Psoas muscle (tissue), 8 donors: ENCODE measurements at places on chromosomes 1 and 21. TPM values are rescaled to one million over a fixed set of nuclear protein-coding genes. Genes with fewer than 3 reads are reported as not detected.

SIK1 gene
- total RNA-seq, result 10.8 TPM

PRPF38A gene
- total RNA-seq, result 19.3 TPM

NUP210L gene
- 0.05 TPM for total RNA-seq

GRCh38 chr1:162276493-162276892 is 100.2 kb downstream of the SPATA46 start:
- H3K27me3 ChIP-seq, result no peaks in the 10 kb centered on the region
- H3K36me3 ChIP-seq, result no peaks in the 10 kb centered on the region
- no peak overlapping the region for H3K27ac ChIP-seq
- DNase-seq, result no peak
- H3K4me1 ChIP-seq, result no peaks in the 10 kb centered on the region

DNA sequence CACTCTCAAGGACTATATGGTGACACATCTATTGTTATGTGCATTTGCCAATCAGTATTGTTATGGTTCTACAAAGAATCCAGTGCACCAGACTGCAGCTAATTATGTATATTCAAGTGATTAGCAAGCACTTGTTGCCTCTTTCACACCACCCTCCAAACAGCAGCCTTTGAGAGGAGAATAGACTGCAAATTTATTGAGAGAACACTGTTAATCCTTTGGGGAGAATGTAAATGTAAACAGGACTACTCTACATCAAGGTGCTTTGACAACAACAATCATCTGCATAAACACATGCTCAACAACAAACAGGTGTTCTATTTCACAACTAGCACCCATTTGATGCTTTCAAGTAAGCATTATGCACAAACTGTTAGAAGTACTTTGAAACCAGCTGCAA is 117.4 kb downstream of the AKT3 start:
- H3K4me1 ChIP-seq, result peaks cover 9% of the 10 kb centered on the region
- no peaks in the 10 kb centered on the region for H3K27me3 ChIP-seq
- H3K27ac ChIP-seq, result no peak overlapping the region
- no peak for DNase-seq
- H3K4me3 ChIP-seq, result no peak overlapping the region
- H3K36me3 ChIP-seq, result no peaks in the 10 kb centered on the region

- H3K4me3 ChIP-seq, result peak overlapping the region; percentile 94
- H3K27ac ChIP-seq, result peak overlapping the region; percentile 97
- peak; percentile 77 for DNase-seq
- no peaks in the 10 kb centered on the region for H3K27me3 ChIP-seq
These were observed 1.3 kb downstream of the SLC41A1 start for GRCh38 chr1:205811660-205812059.

- H3K4me3 ChIP-seq, result no peak overlapping the region
- no peak for DNase-seq
- H3K36me3 ChIP-seq, result no peaks in the 10 kb centered on the region
- H3K4me1 ChIP-seq, result peaks cover 9% of the 10 kb centered on the region
- H3K27ac ChIP-seq, result no peak overlapping the region
These were observed 10.1 kb upstream of the TTLL10 start for GRCh38 chr1:1163538-1164070.
